ENCODE measurements at places on chromosomes 2 and 18.

DNA sequence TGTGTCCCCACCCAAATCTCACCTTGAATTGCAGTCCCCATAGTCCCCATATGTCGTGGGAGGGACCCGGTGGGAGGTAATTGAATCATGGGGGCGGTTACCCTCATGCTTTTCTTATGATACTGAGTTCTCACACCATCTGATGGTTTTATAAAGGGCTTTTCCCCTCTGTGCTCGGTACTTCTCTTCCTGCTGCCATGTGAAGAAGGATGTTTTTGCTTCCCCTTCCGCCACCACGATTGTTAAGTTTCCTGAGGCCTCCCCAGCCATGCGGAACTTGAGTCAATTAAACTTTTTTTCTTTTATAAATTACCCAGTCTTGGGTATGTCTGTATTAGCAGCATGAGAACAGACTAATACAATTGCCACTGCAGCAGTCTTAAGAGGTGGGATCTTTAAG, 134.9 kb downstream of the LTBP1 start:
- no peak for DNase-seq

GRCh38 chr2:21281791-21282514, 158.2 kb downstream of the TDRD15 start:
- no peak for DNase-seq

DNA sequence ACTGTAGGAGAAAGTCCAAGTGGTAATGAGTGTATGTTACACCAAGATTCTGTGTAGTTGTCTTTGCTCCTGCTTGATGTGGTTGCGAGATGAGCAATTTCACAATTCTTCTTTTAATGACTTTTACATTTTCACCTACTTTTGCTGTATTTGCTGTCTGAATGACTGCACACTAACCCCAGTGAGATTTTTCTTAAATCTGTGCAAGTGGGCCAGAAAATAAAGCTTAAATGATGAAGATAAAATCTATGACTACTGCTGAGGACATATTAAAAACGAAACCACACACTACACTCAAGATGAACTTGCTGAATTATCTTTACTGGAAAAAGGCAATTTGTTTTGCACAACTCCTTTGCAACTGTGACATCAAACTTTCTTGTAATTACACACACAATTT, 4.1 kb downstream of the LDAH start:
- DNase-seq: no peak

DNA sequence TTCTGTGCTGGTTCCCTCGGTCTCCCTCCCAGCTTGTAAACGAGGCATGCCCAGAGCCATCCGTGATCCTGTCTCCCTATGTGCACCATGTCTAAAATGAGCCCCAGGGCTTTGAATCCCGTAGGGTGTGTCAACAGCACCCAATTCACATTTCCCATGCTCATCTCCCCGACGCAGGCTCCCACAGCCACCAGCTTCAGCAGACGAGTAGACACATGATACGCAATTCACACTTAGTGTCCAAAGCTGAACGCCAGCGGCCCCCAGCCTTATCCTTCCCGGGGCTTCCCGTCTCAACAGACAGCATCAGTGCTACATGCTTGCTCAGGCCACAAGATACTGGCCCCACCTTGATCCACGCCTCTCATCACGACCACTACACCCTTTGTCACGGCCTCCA, 88.1 kb downstream of the EIPR1 start:
- DNase-seq: no peak

GRCh38 chr18:27656167-27656778, 471.2 kb upstream of the CHST9 start:
- no peak for DNase-seq

GRCh38 chr2:177264209-177264692, 276 bp downstream of the NFE2L2 start:
- no peak for DNase-seq

DNA sequence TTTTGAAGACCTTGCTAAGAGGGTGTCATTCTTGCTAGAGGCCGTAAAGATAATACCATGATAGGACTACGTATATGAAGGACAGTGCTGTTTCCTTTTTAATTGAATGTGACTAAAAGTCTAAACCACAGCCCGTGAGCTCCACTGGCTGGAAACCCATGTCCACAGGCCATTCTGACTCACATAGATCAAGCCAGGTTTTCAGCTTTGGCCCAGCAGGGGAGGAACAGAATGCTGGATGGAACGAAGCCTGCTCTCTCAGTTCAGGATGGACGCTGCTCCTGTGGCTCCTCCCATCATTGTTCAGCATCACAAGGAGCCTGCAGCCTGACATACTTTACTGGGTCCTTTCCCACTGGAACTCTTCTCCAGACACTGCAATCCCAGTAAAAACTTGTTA, 47.6 kb downstream of the ALPK2 start:
- no peak for DNase-seq

DNA sequence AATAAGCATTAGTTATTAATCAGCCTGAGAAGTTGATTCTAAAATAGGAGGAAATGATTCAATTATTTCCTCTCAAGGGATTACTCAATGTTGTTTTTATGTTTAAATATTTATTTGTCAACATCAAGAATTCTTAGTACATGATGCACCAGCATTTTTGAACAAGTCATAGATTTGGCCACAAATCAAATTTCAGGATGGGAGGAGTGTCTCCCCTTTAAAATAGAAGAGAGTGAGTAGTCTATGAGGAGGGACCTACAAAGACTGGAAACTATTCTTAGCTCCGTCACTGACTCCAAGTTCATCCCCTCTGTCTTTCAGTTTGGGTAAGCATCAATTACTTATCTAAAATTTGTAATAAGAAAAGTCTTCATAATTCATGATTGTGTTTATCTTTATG, 18.6 kb upstream of the IL18R1 start:
- no peak for DNase-seq

GRCh38 chr2:98472961-98473746, 28.5 kb downstream of the INPP4A start:
- no peak for DNase-seq

GRCh38 chr2:85134896-85135659, 1.9 kb downstream of the TCF7L1 start:
- DNase-seq: no peak
